Pulmonary artery endothelial cell (primary cell): ENCODE measurements at places on chromosomes 2 and 18. TPM values are rescaled to one million over a fixed set of nuclear protein-coding genes. Genes with fewer than 3 reads are reported as not detected.

Gene ZSWIM2
- total RNA-seq: not detected in 2 replicates

Gene TCF4
- total RNA-seq: 292 and 339 TPM in 2 replicates

Gene RPIA
- 20.7 and 21.7 TPM in 2 replicates for total RNA-seq

- no peak for DNase-seq
These were observed 52.6 kb downstream of the BCL11A start for GRCh38 chr2:60500861-60501260.

- no peak for DNase-seq
These were observed 315.0 kb downstream of the PARD3B start for GRCh38 chr2:204860274-204860673.

DNA sequence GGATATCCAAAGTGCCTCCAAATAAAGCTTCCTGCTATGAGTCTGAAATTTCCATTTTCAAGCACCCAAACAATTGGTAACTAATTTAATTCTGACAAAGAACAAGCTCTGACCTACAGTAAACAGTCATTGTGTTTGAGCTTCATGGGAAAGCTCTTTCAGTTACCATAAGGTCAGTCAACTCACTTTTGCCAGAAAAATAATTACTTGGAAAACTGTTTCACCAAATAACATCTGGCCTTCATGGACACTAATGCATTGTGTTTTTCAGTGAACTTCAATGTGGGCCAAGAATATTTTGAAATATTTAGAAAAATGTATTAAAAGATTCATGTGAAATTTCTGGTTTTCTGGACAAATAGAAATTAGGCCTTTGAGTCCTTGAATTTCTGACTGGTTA lies 369.9 kb downstream of the GALR1 start:
- DNase-seq: no peak

DNA sequence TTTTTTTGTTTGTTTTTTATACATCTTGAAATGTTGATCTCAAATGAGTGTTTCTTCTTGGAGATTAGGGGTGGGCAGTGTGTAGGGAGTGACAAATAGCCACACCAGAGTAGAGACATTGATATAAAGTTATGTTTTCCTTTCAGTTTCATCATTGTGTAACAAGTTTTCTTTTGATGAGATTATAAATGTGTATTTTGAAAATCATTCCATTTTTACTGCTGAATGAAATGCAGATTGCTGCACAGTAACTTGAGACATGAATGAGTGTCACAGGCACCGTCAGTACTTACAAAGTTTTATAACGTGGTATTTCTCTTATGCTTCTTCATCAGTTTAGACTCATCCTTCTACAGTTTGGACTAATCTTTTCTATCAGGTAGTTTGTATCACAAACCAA lies 370 bp downstream of the MEP1B start:
- no peak for DNase-seq

DNA sequence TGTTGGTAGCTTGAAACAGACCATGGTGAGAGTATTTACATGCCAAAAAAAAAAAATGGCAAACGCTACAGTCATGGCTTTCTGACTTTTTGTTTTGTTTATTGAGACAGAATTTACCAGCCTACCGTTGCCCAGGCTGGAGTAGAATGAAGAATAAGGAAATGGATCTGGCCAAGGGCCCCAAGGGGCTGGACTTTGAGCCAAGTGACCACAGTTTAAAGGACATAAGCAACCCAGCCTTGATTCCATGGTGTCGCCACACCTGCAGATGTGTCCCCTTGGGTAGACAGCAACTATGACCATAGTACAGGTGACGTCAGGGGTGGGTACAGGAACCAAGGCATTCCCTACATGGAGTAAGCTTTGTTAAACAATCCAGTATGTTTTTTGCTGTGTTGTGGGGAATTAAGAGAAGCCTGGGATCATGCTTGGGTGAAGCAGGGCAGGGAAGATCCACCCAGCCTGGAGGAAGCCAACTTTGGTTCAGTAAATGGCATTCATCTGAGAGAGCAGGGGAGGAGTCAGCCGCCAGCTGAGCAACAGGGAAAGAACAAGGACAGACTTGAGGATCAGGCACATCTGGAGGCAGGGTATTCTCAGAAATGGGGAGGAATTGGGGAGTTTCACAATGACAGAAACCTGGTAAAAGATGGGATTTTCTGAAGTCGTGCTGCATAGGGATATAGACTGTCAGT lies 110.3 kb upstream of the SH3BP4 start:
- no peak for DNase-seq

DNA sequence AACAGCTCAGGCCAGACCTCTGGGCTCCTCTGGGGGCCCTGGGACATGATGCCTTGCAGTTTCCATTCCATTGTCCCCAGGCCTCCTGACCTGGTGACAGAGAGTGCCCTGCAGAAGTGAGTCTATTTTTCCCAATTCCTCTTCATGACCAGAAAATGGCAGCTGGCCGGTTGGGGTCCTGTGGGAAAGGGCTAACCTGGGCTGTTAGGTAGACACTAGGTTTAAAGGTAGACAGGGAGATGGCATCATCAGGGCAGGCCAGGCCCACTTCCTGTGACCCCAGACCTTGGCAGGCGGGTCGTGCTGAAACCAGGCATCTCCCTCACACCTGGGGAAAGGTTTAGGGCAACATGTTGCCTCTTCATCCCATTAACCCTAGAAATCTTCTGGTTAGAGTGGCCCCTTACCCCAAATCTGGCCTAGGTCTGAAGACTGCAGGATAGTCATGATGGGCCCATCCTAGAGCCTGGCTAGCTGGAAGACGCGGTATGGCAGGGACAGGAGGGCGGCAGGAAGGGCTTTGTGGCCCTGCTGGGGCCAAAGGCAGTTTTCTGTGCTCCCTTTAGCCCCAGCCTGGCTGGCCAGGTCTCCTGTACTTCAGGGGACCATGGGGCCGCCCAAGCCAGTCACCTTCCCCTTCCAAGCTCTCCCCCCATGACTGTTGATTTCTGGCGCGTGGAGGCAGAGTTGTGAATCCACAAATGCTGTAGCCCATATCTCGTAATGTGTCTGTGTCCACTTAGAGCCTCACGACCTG lies 10.1 kb downstream of the POMC start:
- DNase-seq: no peak

DNA sequence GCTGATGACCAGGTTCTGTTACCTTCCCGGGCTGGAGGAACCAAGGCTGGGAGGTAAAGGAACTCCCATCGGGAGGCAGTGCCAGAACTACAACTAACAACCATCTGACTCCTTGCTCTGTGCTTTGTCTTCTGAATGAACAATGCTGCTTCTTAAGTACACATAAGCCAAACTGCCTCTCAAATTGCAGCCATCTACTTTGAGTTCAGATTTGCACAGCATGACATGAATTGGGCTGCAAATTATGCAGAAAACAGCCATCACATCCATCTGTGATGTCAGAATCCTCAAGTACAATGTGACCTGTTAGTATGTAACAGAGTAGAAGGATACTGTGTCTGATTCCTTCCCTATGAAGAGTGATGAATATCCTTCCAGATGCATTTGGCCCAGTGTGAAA lies 290.6 kb downstream of the ZNF521 start:
- no peak for DNase-seq
